Stimulated activated effector memory CD8-positive, alpha-beta T cell treated with anti-CD3 and anti-CD28 coated beads, Interleukin-12 subunit alpha, Interleukin-12 subunit beta, amount 100 ng/mL, for 72 hours (primary cell): ENCODE measurements at places on chromosomes 2 and 18.

DNA sequence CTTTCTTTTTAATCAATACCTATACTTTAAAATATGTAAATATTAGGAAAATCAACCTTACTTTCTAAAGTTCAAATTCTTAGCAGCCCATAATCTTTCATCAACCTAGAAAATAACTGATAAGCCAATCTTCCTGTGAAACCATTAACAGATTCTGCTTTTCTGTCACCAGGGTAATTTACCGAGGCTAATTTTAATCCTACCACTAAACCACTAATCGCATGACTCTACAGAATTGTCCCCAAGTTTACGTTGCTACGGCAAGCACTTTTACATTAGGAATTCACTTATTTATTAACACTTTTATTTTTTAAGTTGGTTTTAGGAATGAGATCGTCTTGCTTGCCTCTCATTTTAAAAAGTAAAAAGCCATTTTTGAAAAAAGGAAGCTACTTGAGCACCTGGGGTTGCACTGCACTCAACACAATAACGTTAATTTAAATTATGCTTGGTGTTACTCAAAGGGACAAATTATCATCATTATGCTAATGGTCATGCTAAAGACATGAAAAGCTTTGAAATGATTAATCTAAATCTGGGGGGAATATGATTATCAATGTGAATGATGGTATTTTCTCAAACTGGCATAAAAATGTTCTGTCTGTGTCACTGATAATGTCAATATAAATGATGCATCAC lies 10.2 kb downstream of the ZNF516 start:
- DNase-seq: no peak

GRCh38 chr2:67215214-67216055 lies 181.7 kb upstream of the ETAA1 start:
- DNase-seq: no peak

DNA sequence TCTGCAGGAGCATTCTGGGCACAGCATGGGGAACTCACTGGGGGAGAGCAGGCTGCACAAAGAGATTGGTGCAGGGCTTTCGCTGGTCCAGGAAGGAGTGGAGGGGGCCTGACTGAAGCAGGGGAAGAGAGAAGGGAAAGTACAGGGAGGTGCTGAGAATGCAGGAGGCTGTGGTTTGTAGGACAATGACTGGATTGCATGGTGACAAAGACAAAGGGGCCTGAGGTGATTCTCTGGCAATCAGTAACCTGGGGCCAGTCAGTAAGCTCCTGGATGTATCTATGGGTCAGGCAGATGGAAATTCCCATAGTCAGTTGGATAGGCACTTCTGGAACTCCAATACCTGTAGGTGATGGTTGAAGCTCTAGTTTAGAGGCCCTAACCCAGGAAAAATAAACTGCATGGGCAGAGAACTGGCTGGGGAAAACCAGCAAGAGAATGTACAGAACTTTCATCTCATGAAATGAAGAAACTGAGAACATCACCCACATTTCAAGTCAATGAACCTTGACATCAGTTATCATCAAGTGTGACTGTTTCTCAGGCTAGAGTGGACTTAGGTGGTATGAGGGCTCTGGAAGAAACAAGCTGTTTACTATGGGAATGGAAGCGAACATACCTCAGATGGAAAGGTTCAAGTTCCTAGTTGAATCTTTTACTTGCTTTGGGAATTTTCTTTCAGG lies 193.2 kb downstream of the TPGS2 start:
- DNase-seq: no peak

DNA sequence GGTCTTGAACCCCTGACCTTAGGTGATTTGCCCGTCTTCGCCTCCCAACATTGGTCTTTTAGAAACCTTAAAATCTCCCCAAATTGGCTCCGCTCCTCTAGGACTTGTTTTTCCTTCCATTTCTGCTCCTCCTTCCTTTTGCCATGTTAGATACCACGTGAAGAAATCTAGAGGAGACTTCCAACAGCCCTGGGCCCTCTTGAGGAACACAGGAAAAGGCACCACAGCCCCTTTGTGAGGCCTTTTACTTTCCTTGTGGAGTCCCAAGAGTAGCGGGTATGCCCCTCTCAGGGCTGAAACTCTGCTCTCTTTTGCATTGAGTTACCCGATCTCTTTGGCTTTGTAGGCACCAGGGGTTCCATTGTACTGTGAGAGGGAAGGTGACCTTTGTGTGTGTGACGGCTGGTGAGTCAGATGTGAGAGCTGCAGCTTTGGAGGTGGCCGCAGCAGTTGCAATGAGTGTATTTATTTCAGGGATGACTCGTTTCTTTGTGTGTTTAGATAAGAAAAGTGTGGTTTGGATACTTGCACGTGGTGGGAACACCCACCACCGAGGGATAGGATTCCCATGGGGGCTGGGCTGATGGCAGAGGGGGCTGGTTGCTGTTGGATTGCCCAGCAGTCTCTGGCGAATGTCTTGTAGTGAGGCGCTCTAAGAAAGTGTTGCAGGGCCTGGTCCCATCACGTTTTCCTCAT lies 218.4 kb upstream of the HS6ST1 start:
- DNase-seq: no peak

GRCh38 chr2:134372611-134373131 lies 118.8 kb downstream of the MGAT5 start:
- DNase-seq: no peak

DNA sequence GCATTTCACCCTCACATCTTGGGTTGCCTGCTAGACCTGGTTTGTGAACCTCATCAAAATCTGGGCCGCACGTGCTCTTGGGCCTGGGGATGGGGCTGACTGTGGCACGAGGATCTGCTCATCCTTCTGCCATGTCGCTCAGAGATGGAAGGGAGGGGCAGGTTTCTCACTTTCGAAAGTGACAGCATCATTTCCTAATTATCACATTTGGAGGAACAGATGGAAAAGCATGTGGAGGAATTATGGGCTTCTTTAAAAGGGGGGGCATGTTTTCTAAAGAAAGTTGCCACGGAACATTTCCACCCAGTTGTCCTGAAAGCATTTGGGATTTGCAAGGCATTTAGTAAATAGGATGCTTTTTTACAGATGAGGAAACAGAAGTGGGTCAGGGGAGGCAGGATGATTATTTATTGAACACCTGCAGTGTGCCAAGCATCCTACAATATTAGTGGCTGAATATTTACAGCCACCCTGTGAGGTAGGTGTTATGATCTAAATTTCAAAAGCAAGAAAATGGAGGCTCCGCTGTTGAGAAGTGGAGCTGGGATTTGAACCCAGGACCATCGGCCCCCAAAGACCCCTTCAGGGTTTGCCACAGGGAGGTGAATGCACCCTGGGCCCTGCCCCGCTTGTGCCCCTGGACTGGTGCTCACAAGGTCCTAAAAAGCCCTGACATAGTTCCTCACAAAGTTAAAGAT lies 104.2 kb upstream of the MYCN start:
- DNase-seq: no peak

DNA sequence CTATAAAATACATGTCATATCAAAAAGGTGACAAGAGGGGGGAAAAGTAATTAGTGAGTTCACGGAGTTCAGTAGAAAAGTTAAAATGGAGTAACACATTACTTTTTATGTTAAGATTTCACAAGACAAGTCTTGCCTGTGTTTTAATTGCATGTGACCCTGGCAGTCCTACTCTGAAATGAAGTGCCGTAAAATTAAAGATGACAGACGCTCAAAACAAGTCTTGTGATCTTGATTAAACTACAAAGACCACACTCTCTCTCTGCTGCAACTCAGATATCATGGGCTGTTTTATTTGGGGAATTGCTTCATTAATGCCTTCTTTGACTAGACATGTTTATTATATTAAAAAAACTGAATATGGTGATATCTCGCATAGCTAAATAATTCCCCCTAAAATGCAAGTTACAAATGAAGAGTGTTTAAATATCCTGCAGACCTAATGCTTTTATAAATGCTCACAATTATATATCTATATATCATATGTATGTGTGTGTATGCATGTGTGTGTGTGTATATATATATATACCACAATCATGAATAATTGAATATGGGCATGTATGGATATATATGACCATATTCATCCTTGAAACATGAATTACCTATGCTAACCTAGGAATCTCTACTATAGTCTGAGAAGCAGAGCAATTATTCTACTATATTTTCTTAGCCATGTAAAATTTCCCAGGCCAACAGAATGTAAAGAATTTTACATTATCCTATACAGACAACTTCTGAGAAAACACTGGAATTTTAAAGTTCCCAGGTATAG lies 647.5 kb downstream of the ARHGAP15 start:
- no peak for DNase-seq

DNA sequence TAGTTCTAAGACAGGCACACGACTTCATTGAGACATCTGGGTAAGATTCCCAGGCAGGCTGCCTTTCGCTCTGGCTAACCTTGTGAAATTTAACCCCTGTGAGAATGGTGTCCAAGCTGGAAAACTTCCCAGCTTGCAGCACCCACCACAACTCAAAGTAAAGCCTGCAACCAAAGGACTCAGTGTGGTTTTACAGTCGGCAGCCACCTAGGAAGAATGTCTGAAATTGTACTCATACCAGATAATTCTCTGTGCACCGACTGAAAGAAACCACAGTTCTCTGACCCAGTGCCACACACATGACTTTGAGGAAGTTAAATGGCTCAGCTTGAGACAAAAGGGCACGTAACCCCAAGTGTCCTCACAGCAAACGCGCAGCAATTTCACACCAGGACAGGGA lies 125.7 kb downstream of the RBMS1 start:
- DNase-seq: no peak

DNA sequence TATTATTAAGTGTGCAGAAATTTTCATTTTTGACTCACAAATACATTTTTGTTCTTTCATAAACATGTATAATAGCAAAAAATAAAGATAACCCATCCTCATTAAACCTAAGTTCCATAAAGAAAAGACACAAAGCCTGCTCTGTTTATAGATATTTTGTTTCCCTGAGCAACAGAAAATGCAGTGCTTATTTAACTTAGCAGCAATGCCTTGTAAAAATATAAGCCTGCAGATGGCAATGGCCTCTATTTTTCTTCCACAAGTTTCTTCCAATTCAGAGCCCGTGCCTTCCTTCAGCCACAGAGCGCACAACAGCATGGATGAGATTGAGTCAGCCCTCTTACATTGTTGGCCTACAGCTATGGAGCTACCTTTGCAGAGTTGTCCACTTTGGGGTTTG lies 43.6 kb downstream of the PKP4 start:
- DNase-seq: no peak

- no peak for DNase-seq
These were observed 77.0 kb downstream of the RAD51AP2 start for GRCh38 chr2:17441055-17441771.

DNA sequence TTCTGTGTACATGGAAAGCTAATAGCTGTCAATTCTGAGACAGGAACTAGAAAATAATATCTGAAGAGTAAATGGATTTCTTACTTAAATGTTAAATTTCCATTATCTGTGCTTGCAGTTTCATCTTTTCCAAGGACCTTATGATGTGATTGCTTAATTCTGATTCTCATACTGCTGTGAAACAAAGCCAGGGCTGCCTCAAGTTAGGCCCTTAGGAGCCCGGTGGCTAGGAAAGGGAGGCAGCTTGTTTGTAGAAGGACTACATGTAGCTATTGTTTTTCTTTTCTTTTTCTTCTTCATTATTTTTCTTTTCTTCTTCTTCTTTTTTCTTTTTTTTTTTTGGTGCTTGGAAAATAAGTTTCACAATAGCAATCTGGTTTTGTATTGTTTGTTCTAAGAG lies 50.5 kb downstream of the XRCC5 start:
- no peak for DNase-seq

GRCh38 chr2:225996462-225996828 lies 596.9 kb downstream of the NYAP2 start:
- DNase-seq: no peak

GRCh38 chr2:106343274-106343673 lies 124.9 kb downstream of the RGPD3 start:
- DNase-seq: no peak

DNA sequence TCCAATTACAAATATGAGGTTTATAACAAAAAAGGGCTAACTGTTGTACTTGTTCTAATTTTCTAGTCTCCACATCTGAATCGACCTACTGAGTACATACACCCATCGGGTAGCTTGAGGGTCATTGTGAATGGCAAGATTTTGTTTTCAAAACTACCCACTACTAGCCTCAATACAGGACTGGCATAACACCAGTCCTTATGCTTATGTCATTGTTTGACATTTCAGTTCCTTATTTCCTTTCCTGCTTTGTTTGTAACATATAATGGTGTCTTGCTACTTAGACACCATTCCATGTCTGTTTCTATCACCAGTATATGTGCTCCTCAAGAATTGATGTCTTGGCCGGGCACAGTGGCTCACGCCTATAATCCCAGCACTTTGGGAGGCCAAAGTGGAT lies 86.0 kb downstream of the EPHA4 start:
- DNase-seq: no peak
